ENCODE measurements at places on chromosomes 13 and 19. TPM values are rescaled to one million over a fixed set of nuclear protein-coding genes. Genes with fewer than 3 reads are reported as not detected.

- DNase-seq: no peak
Measured at GRCh38 chr13:94061301-94061700, 418.2 kb downstream of the DCT start.

Gene TNNI3
- 1.9 TPM for polyA plus RNA-seq

Gene LILRB1
- polyA plus RNA-seq: 2.0 TPM

Gene C2CD4C
- polyA plus RNA-seq: 1.3 TPM

GRCh38 chr13:51768378-51768921, 35.5 kb downstream of the DHRS12 start:
- no peak for DNase-seq

DNA sequence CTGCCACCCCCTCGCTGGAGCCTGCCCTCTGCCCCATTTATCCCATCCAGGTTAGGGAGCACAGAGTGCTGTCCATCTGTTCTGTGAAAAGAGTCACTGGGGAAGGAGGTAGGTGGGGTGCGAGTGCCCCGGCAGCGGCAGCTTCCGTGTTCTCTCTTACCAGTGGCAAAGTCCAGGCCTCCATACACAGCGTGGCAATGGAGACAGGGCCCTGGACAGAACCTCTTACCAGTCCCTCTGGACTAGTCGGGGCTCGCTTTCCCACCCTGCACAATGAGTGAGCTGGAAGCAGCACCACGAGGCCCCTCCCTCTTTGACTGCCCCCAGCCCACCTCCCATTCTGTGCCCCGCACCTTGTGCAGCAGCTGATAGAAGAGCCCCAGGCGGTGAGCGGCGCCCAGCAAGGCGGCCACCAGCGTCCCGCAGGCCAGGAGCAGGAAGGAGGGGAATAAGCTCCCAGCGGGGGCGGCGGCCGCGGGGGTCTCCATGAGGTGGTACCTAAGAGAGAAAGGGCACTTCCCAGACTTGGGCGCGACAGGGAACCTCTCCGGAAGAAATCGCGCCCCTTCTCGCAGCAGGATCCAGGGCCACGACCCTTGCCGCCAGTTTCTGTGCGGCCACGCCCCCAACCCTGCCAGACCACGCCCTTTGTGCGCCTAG, 17.5 kb downstream of the SYDE1 start:
- DNase-seq: no peak

- no peak for DNase-seq
Measured at GRCh38 chr13:25633093-25633492, 261.3 kb downstream of the ATP8A2 start.

Gene THSD8
- polyA plus RNA-seq: 2.2 TPM

GRCh38 chr19:31312009-31312676, 37.1 kb downstream of the TSHZ3 start:
- peak; percentile 64 for DNase-seq

- DNase-seq: no peak
Measured at GRCh38 chr19:3154957-3155736, 19.3 kb downstream of the GNA15 start.

GRCh38 chr13:76160961-76161925, 525.1 kb downstream of the LMO7 start:
- peak; percentile 58 for DNase-seq

DNA sequence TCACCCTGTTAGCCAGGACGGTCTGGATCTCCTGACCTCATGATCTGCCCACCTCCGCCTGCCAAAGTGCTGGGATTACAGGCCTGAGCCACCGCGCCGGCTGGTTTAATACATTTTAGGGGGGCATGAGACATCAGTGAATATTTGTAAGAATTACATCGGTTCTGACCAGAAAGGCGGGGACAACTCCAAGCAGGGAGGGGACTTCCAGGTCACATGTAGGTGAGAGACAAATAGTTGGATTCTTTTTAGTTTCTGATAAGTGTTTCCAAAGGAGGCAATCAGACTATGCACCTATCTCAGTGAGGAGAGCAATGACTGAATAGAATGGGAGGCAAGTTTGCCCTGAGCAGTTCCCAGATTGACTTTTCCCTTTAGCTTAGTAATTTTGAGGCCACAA, 3.7 kb upstream of the ZNF552 start:
- DNase-seq: no peak

Gene CRX
- not detected for polyA plus RNA-seq

- no peak for DNase-seq
Measured at GRCh38 chr19:41366089-41366488, 2.1 kb upstream of the B9D2 start.

Gene ZSCAN5A
- 8.1 TPM for polyA plus RNA-seq

Gene ATXN8OS
- 0.46 TPM for polyA plus RNA-seq

Gene PLVAP
- 68.7 TPM for polyA plus RNA-seq

DNA sequence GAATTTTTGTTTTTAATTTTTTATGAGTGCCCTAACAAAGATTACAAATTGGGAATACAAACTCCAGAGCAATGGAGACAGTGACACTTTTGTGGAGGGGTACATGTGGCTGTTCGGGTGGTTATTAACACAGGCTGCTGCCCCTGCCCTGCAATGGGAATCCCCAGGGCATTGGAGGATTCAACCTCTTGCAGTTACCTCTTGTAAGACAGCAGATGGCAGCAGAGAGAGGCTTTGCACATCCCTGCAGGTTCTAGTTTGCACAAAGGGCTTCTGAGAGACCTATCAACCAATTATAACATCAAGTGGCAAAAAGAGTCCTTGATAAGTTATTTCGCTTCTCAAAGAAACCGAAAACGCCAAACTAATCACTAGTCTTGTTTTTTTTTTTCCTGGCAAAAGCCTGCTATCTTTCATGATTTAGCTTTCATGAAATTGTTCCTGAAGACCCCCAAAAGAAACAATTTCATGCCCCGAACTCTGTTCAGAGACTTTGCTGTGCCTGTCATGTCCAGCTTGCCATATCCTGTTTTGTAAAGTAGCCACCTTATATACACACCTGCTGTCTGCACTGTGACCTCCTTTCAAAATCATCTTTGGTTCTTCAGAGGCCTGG, 10.4 kb downstream of the GJB2 start:
- peak; percentile 62 for DNase-seq

GRCh38 chr13:45542878-45543277, 72.7 kb downstream of the ERICH6B start:
- DNase-seq: no peak

DNA sequence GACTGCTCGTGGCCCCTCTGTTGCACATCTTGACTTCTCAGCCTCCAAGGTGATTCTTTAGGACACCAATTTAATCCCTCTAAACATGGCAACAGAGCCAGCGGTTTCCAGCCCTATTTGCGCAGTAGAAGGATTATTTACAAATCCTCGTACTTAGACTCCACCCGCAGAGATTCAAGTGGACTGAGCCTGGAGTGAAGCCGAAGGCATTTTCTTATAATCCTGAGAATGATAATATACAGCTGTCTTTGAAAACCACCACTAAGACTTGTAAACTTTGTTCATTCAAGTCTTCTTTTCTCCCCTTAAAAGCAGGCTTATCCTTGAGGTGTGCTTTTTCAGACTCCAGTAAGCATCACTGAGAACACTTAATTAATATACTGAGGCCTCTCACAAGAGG, 4.8 kb upstream of the DPRX start:
- no peak for DNase-seq

Gene ZNF836
- polyA plus RNA-seq: 9.0 TPM

Gene ZNF418
- polyA plus RNA-seq: 10.2 TPM

Gene FLT3
- polyA plus RNA-seq: 0.32 TPM

- DNase-seq: peak; percentile 89
Measured at GRCh38 chr13:37100731-37101130, 4.7 kb downstream of the CSNK1A1L start.

GRCh38 chr13:44646044-44646443, 69.9 kb upstream of the TSC22D1 start:
- no peak for DNase-seq

GRCh38 chr13:47757466-47758080, 243.5 kb downstream of the SUCLA2 start:
- no peak for DNase-seq

- DNase-seq: no peak
Measured at GRCh38 chr13:91302111-91302510, 45.4 kb upstream of the MIR17HG start.

Gene LYPD4
- not detected for polyA plus RNA-seq

DNA sequence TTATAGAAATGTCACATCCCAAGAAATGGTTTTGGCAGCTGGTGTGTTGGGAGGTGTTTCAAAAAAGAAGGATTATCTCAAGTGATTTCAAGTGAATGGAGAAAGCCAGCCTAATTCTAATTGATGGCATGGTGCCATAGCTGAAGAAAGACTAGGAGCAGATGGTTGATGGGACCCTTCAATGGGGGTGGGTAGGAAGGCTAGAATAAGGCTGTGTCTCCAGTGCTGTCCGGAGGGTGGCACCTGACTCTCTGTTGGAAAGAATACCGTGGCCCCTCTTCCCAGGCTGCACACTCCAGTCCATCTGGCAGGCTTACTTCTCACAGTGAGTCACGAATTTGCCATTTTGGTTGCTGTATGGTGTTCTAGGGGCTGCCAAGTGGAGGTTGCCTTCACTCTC, 51.0 kb upstream of the GPR12 start:
- no peak for DNase-seq

Gene KIR2DL1
- polyA plus RNA-seq: not detected

Gene PCDH17
- polyA plus RNA-seq: 6.1 TPM

Gene SCEL
- 0.32 TPM for polyA plus RNA-seq

Gene CNN1
- 43.0 TPM for polyA plus RNA-seq

- peak; percentile 42 for DNase-seq
Measured at GRCh38 chr13:36282821-36283432, 14.7 kb downstream of the CCDC169 start.

DNA sequence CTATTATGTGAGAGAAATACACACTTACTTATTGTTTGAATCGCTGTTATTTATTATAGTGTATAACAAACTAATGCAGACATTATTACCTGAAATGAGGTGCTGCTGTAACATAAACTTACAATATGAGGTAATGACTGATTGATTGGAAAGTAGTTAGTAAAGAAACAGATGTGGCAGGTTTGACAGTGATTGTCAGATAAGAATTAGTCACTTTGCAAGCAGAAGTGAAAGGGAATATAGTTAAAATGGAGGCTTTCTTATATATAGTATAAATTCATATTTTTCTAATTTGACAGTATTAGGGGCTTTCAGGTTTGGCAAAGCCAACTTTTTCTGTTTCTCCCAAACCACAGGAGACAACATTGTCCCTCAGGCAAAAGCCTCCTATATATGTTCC, 20.6 kb downstream of the MIR17HG start:
- no peak for DNase-seq

- no peak for DNase-seq
Measured at GRCh38 chr13:85019121-85019520, 780.1 kb downstream of the SLITRK6 start.

Gene PBX4
- 2.3 TPM for polyA plus RNA-seq

Gene ARID3A
- polyA plus RNA-seq: 17.3 TPM

DNA sequence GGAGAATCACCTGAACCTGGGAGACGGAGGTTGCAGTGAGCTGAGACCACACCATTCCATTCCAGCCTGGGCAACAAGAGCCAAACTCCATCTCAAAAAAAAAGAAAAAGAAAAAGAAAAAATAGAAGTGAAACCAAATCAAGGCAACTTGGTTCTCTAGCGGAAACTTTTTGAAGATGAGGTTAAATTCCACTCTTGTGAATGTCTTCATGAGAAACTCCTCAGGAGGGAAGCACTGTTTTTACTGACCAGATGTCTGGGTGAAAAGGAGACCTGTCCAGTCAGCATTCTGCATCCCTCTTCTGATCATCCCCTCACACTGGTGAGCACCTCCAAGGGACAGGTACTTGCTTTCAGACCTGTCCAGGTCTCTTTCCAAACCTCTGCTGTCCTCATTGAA, 15.8 kb downstream of the BRD4 start:
- DNase-seq: no peak

Gene SEMA6B
- 66.0 TPM for polyA plus RNA-seq

GRCh38 chr19:10321874-10322835, 6.3 kb upstream of the FDX2 start:
- DNase-seq: no peak

DNA sequence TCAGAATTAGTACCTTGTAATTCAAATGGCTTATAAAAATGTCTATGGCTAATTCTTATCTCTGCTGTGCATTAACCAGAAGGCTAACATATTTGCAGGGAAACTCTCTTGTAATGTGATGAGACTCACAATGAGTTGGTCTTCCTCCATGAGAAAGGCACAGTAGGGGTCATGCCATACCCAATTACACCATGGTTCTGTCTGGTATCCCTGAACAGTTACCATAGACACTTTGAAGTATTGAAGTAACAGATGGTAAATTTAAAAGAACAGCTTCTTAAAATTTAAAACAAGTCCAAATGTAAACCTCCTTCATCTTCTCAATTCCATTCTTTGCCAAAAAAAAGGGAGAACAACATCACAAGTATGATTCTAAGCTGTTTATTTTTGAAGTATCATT, 22.6 kb upstream of the SLAIN1 start:
- DNase-seq: no peak

Gene BICRA
- 13.4 TPM for polyA plus RNA-seq

Data from hindlimb muscle (tissue), 1 donor.